ENCODE measurements at places on chromosomes 2 and 18. TPM values are rescaled to one million over a fixed set of nuclear protein-coding genes. Genes with fewer than 3 reads are reported as not detected.

SDC1 gene
- total RNA-seq: 12.1 TPM

ASTL gene
- total RNA-seq: 0.24 TPM

REEP1 gene
- 0.40 TPM for total RNA-seq

LIPG gene
- total RNA-seq: 2.5 TPM

ST6GAL2 gene
- total RNA-seq: 1.9 TPM

FARP2 gene
- total RNA-seq: 16.8 TPM

NEU2 gene
- total RNA-seq: not detected

GLB1L gene
- 11.8 TPM for total RNA-seq

EHD3 gene
- 36.4 TPM for total RNA-seq

DQX1 gene
- not detected for total RNA-seq

CCDC148 gene
- under 0.01 TPM for total RNA-seq

CTAGE1 gene
- not detected for total RNA-seq

LYG1 gene
- not detected for total RNA-seq

ORC4 gene
- total RNA-seq: 32.3 TPM

AAMP gene
- total RNA-seq: 116 TPM

HOXD11 gene
- not detected for total RNA-seq

DLGAP1 gene
- total RNA-seq: under 0.01 TPM

FHOD3 gene
- 4.9 TPM for total RNA-seq

EDAR gene
- total RNA-seq: not detected

C2orf74 gene
- 14.3 TPM for total RNA-seq

ADD2 gene
- 0.88 TPM for total RNA-seq

ALPI gene
- total RNA-seq: not detected

ABHD1 gene
- not detected for total RNA-seq

THUMPD2 gene
- total RNA-seq: 4.9 TPM

GNLY gene
- total RNA-seq: 0.24 TPM

C2orf66 gene
- not detected for total RNA-seq

RBM44 gene
- not detected for total RNA-seq

C1QL2 gene
- total RNA-seq: not detected

MREG gene
- 0.32 TPM for total RNA-seq

IL1F10 gene
- total RNA-seq: not detected

MARCHF4 gene
- total RNA-seq: 1.0 TPM

ATL2 gene
- 51.6 TPM for total RNA-seq

AFG3L2 gene
- total RNA-seq: 31.5 TPM

CRYGC gene
- total RNA-seq: not detected

ACTR2 gene
- total RNA-seq: 132 TPM

DCAF17 gene
- 8.8 TPM for total RNA-seq

STK17B gene
- 16.9 TPM for total RNA-seq

CDH2 gene
- 21.9 TPM for total RNA-seq

DIPK1C gene
- total RNA-seq: not detected

SCYGR3 gene
- not detected for total RNA-seq

TLX2 gene
- total RNA-seq: not detected

PLGLB1 gene
- 1.2 TPM for total RNA-seq

UGT1A4 gene
- total RNA-seq: not detected

ALLC gene
- not detected for total RNA-seq

CREB1 gene
- total RNA-seq: 28.2 TPM

ITPRIPL1 gene
- total RNA-seq: 5.3 TPM

NPPC gene
- total RNA-seq: not detected

MEIS1 gene
- 117 TPM for total RNA-seq

LYG2 gene
- total RNA-seq: not detected

FAM237A gene
- total RNA-seq: not detected

GAREM1 gene
- total RNA-seq: 5.7 TPM

TMBIM1 gene
- 102 TPM for total RNA-seq
